Activated T-helper 1 cell treated with anti-CD3 and anti-CD28 coated beads, Interleukin-2, amount 50 U/mL, for 16 hours (primary cell): ENCODE measurements at places on chromosomes 16 and 17.

DNA sequence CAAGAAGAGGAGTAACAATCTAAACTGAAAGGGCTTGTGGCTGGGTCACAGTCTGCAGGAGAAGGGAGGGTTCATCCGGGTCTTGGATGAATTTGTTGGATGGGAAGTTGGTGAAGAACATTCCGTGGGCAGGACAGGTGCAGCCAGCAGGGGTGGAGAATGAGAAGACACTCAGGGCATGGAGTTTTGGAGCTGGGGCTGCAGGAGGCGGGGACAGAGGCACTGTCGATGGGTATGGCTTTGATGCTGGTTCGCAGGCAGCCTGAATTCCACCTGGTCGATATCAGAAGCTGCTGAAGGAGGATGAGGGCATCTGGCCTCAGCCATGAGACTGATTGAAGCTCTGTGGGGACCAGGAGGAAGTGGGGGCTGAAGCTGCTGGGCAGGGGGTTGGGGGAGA, 36.1 kb upstream of the CBFA2T3 start:
- DNase-seq, result no peak

DNA sequence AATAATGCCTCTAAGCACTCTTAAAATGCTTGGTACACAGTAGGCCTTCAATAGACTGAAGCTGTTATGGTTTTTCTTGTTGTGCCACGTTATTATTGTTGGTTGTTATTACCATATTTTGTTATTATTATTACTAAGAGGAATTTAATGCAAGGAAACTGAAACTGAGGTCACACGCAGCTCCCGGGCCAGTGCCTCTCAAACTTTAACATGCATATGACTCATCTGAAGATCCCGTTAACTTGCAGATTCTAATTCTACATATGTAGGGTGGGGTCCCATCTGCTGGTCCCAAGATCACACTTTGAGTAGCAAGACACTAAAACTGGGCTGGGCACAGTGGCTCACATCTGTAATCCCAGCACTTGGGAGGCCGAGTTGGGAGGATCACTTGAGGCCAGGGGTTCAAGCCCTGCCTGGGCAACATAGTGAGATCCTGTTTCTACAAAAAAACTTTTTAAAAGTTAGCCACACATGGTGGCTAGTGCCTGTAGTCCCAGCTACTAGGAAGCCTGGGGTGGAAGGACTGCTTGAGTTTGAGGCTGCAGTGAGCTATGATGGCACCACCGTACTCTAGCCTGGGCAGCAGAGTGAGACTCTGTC, 888 bp downstream of the ACSM5 start:
- no peak for DNase-seq

DNA sequence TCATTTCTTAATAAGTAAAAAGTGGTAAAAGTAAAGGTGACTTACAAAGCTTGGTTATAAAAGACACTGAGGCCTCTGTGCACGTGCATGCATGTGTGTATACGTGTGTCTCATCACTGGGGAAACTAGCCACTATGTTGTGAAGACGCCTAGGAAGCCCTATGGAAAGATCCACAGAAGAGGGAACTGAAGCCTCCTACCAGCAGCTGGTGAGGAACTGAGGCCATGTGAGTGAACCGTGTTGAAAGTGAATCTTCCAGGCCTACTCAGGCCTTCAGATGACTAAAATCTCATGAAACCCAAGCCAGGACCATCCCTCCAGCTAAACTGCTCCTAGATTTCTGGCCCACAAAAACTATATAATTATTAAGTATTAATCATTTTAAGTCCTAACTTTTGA, 23.7 kb downstream of the PHLPP2 start:
- DNase-seq, result no peak

DNA sequence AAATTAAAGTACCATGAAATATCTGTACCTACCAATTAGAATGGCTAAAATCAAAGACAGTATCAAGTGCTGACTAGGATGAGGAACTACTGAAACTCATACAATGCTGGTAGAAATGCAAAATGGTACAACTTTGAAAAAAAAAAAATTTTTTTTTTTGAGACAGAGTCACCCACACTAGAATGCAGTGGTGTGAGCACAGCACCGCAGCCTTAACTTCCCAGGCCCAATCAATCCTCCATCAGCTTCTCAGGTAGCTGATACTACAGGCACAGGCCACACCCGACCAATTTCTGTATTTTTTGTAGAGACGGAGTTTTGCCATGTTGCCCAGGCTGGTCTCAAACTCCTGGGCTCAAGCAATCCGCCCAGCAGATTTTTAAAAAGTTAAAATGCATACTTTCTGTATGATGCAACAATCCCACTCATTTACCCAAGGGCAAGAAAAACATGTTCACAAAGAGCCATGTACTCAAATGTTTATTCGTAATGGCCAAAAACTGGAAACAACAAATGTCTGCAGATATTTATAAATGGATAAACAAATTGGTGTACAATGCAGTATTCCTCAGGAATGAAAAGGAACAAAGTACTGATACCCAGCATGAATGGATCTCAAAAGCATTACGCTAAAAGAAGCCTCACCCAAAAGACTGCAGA, 8.7 kb downstream of the SMURF2 start:
- DNase-seq, result no peak

DNA sequence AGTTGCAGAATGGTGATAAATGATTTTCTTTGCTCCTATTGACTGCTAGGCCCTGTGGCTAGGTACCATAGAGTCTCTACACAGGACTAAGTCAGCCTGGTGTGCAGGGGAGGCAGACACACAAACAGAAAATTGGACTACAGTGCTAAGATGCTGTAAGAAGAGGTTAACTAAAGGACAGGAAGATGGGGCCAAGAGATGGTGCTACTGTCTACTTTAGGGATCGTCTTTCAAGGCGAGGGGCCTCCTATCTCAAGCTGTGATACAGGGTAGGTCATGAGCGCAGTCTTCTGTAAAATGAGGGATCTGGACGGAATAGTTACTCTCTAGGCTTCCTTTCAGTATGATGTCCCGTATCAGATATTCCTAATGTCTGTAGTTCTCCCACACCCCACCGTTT, 817 bp downstream of the NME1 start:
- DNase-seq, result no peak

DNA sequence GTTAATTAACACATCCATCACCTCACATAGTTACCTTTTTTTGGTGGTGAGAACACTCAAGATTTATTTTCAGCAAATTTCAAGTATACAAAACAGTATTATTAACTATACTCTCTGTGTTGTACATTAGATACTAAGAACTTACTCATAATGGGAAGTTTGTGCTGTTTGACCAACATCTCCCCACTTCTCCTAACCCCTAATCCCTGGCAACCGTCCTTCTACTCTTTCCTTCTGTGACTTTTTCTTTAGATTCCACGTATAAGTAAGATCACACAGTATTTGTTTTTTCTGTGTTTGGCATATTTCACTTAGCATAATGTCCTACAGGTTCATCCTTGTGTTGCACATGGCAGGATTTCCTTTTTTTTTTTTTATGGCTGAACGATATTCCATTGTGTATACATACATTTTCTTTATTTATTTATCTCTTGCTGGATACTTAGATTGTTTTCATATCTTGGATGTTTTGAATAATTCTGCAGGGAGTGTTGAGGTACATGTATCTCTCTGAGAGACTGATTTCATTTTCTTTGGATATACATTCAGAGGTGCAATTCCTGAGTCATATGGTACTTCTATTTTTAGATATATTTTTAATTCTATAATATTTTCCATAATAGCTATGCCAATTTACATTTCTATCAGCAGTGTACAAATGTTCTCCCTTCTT, 19.0 kb downstream of the PPM1D start:
- DNase-seq, result no peak

DNA sequence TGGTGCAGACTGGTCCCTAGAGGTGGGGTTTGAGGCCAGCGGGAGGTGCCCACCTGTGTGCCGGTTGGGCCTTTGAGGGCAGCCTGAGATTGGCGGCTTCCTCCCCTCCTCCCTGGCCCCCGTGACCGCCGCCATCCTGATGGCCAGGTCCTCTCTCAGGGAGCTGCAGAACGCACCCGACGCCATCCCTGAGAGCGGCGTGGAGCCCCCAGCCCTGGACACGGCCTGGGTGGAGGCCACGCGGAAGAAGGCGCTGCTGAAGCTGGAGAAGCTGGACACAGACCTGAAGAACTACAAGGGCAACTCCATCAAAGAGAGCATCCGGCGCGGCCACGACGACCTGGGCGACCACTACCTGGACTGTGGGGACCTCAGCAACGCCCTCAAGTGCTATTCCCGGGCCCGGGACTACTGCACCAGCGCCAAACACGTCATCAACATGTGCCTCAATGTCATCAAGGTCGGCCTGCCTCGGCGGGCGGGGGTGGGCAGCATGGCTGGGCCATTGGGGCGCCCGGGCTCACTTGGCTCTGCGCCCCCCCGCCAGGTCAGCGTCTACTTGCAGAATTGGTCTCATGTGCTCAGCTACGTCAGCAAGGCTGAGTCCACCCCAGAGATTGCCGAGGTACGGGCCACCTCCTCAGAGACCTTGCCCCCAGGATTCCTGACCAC, 2.8 kb downstream of the GPS1 start:
- no peak for DNase-seq

- DNase-seq, result no peak
Observed at GRCh38 chr17:64423881-64424280, 25.0 kb upstream of the MILR1 start.

DNA sequence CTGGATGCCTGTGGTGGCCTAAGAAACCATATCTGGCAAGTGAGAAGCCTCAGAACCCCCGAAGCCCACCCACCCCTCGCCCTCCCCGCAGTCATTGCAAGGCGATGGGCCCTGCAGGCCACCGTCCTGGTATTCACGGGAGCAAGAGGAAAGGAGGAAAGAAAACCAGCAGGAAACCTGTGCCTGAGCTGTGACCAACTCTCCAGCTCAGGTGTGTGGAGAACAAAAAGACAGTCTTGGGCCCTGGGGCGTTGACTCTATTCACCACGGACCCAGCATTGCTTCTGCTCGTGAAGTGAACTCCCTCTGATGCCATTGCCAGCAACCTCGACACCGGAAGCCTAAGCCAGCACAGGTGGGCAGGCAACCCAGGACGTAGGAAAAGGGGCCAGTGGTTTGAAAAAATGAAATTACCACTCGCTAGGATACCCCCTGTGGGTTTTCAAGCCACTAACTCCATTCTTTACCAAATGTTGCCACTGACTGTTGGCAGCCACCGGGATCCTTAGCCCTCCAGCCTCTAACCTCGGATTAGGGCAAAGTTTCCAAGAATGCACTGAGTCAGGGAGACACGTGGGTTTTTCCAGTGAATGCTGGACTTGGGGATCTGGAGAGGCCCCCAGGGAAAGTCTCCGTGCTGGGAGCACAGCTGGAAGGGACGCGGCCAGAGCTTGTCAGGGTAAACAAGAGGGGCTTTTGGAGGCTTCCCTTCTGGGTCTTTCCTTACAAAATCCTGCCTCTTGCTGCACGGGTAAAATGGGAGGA, 25.1 kb downstream of the FA2H start:
- no peak for DNase-seq

DNA sequence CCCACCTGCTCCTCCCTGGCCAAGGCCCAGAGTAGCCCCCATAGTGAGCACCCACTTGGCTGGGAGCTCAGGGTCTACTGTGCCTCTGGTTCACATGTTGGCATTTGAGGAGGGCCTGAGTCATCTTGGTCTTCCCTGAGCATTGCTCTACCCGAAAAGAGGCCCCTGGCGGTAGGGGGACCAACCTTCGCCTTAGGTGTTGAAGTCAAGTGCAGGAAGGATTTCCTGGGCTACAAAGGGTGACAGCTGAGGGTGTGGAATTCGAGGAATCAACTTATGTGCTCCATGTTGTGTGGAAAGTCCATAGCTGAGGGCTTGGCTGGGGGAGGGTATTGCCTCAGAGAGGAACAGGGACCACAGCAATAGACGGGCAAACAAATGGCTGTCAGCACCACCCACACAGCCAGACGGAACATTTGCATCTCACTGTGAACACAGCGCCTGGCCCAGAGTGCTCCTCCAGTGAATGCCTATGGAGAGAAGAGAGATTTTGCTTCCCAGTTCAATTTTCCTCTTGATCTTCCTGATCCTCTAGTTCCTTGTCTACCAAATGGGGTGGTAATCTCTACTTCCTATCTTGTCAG, 35.6 kb upstream of the NGFR start:
- DNase-seq, result no peak

DNA sequence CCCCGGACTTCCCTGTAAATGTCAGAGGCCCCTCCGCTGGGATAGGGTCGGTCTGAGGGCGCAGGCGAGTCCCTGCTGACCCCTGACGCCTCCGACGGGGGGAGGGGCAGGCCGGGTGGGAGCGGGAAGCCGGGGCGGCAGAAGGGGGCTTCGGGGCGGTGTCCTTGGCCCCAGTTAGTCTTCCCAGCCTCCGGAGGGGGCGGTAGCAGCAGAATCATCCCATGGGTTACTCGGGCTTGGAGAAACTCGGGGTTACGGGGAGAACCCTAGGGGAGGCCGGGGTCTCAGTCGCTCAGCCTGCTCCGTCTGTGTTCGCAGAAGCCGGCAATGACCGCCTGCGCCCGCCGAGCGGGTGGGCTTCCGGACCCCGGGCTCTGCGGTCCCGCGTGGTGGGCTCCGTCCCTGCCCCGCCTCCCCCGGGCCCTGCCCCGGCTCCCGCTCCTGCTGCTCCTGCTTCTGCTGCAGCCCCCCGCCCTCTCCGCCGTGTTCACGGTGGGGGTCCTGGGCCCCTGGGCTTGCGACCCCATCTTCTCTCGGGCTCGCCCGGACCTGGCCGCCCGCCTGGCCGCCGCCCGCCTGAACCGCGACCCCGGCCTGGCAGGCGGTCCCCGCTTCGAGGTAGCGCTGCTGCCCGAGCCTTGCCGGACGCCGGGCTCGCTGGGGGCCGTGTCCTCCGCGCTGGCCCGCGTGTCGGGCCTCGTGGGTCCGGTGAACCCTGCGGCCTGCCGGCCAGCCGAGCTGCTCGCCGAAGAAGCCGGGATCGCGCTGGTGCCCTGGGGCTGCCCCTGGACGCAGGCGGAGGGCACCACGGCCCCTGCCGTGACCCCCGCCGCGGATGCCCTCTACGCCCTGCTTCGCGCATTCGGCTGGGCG, 542 bp downstream of the GUCY2D start:
- no peak for DNase-seq

DNA sequence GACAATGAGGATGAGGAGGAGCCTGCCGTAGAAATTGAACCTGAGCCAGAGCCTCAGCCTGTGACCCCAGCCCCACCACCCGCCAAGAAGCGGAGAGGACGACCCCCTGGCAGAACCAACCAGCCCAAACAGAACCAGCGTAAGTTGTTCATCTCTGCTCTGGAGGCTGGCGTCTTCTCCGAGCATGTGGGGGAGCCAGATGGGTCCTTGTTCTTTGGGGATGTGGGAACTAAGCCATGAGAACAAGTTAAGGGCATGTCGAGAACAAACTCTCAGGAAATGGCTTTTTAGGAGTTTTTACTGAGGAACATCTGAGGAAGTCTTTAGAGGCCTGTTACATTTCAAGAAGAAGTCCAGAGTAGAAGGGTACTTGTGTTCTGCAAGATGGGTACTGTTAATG, 8.2 kb upstream of the CARMIL2 start:
- no peak for DNase-seq

DNA sequence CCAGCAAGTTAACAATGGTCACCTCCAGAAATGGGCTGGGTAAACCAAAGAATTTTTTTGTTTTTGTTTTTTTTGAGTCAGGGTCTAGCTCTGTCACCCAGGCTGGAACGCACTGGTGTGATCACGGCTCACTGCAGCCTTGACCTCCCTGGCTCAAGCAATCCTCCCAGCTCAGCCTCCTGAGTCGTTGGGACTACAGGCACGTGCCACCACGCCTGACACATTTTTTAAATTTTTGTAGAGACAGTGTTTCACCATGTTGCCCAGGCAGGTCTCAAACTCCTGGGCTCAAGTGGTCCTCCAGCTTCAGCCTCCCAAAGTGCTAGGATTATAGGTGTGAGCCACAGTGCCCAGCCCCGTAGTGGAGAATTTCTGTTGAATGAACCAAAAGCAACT, 1.7 kb downstream of the SPSB3 start:
- DNase-seq, result no peak

GRCh38 chr17:55479903-55480302, 31.3 kb downstream of the SMIM36 start:
- no peak for DNase-seq
